ENCODE measurements at places on chromosomes 7 and 10.

- no peak for DNase-seq
These were observed 409.4 kb downstream of the GATA3 start for GRCh38 chr10:8463853-8464252.

DNA sequence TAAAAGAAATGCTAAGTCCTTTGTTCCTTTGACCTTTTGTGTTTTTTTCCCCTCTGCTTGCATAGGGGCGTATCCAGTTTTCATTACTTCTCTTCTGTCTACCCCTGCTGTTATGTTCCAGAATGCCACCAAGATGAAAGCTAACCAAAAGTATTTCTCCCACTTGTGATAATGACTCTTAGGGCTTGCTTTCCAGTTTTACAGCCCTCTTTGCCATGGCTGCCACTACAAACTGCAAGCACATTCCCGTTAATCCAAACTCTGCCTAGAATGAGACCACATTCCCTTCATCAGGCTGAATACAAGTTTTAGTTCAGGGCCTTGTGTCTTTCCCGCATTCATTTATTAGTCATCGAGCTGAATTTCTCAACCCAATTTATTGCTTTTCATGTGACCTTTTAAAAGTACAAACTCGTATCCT, 23.6 kb upstream of the CD36 start:
- DNase-seq = no peak

- DNase-seq = no peak
These were observed 16.7 kb upstream of the SUN1 start for GRCh38 chr7:815284-816216.

GRCh38 chr10:117519879-117520278, 22.7 kb upstream of the EMX2 start:
- no peak for DNase-seq

DNA sequence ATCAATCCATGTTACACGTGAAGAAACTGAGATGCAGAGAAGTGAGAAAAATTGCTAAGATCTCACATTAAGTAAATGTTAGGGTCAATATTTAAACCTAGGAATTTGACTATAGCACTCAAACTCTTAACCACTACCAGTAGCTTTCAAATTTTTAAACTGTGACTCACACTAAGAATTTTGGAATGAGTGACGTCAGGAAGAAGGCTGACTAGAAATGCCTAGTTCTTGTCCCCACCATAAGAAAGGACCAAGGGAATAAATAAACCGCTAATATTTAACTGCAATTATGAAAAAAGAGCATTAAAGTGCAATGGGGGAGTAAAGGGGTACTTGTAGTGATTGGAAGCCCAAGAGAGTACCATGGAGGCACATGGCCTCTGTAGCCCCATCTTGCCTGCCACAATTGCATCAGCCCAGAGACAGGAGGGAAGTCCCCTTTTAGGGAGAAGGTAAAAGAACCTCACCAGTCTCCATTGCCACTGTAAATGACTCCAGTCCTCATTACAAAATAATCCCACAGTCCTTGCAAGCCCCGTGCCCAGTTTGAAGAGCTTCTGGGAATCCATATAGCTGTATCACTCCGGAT, 3.5 kb upstream of the AKR1B1 start:
- no peak for DNase-seq

- no peak for DNase-seq
These were observed 648.6 kb upstream of the CELF2 start for GRCh38 chr10:10368951-10369576.

DNA sequence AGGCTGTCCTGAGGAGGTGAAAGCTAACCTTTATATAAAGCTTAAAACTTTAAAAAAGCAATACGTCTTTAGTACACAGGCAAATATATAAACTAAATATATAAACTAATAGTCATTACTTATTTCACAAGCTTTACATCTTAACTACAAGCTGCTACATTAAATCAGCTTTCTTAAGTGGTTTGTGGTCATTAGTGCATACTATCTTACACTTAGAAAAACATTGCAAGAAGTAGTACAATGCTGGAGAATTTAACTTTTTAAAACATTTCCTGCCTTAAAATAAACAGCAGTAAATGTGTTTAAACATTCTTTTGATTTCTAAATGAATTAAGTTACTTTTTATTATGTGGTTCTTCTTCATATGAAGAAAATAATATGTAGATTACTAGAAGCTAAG, 36.3 kb downstream of the MET start:
- DNase-seq = no peak

All from SW 1271 (cell line).